Activated T-cell treated with anti-CD3 and anti-CD28 coated beads, Interleukin-2, amount 50 U/mL, for 72 hours (primary cell): ENCODE measurements at places on chromosomes 1 and 21. TPM values are rescaled to one million over a fixed set of nuclear protein-coding genes. Genes with fewer than 3 reads are reported as not detected.

The FCRL4 gene
- not detected for total RNA-seq

The PEAR1 gene
- 0.07 TPM for total RNA-seq

The PKP1 gene
- not detected for total RNA-seq

The B3GALT5 gene
- total RNA-seq: not detected

The AADACL3 gene
- total RNA-seq: not detected

The AMY1C gene
- not detected for total RNA-seq

The PEF1 gene
- total RNA-seq: 55.1 TPM

The MCOLN2 gene
- total RNA-seq: 76.3 TPM

The SPRR2A gene
- not detected for total RNA-seq

The ACKR1 gene
- not detected for total RNA-seq

The SPRR1A gene
- total RNA-seq: not detected
